Body of pancreas (tissue), 4 donors: ENCODE measurements at places on chromosomes 4 and X.

DNA sequence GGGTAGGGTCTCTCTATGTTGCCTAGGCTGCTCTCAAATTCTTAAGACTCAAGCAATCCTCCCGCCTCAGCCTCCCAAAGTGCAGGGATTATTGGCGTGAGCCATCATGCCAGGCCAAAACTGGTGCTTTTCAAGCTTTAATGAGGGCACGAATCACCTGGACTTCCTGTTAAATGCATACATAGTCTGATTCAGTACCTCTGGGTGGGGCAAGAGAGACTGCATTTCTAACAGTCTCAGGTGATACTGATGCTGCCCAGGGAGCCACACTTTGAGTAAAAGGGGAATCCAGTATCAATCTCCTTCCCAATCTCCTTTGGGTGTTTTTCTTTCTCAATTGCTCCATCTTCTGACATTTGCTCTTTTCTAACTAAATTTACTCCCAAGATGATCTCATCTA, 96.5 kb downstream of the SH3RF1 start:
- no peak for DNase-seq

DNA sequence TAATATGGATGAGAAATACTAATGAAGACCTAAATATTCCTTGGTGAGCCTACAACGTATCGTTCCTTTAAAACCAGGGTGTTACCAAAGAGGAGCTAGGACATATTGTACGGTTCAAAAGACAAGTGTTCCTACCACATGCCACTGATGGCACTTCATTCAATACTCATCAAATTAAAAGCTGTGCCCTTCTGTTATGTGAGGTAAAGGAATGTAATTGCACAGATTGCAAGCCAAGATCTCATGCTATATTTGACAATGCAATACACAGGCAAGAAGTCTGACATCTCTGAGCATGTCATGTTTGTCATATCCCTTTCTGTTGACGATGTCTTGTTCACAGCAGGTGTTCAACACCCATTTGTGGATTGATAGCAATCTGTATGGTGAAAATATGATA, 6.9 kb downstream of the FGF13 start:
- no peak for DNase-seq

DNA sequence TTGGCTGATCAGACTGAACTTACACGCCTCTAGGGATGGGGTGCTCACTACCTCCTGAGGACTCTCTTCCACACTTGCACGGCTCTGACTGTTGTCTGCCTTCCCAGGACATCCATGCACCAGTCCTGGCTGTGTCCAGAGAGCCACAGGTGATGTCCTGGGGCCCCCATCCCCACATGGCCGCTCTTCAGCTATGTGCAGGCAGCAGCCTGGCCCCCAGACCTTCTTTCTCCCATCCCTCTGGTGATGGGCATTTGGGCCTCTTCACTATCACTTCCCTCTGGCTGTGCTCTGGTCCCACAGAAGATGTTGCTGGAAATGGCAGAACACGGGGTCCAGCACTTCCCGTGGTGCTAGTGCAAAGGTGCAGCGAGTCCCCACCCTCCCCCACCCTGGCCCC, 40.9 kb upstream of the HMX1 start:
- no peak for DNase-seq

GRCh38 chrX:48999030-48999429, 3.0 kb downstream of the GRIPAP1 start:
- no peak for DNase-seq

DNA sequence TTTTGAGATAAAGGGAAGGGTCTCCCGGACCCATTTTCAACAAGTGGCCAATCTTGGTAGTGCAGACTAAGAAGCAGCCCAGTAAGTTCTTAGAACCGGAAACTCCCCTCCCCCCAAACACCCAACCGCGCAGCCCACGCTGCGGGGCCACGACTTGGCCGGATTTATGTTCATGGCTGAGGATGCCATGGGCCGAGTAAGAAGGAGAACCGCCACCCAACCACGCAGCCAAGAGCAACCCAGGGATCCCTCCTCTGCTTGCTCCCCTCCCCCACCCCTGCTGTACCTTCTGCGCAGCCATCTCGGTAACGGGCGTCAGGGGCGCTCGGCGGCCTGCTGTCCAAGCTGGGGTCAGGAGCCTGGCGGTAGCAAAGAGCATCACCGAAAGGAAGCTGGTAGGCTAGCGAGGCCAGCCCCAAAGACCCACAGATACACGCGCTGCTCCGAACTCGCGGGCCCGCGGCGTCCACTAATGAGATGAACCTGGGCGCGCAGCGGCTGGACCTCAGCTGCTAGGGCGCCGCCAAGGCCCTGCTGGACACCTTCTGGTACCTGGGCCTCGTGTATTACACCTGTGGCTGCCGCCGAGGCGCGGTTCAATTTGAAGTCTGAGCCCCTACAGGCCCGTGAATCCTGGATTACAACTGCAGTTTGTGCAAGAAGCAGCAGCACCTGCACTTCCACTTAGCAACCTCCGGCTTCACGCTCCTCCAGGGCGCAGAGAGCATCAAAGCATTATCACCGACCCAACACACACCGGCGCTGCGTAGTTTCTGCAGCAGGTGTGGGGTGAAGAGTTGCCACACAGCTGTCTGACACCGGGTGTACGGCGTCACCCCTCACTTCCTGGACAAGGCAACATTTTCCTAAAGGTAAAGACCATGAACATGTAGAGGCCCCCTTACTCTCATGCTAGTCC, 63.4 kb downstream of the NUDT10 start:
- peak; percentile 41 for DNase-seq

DNA sequence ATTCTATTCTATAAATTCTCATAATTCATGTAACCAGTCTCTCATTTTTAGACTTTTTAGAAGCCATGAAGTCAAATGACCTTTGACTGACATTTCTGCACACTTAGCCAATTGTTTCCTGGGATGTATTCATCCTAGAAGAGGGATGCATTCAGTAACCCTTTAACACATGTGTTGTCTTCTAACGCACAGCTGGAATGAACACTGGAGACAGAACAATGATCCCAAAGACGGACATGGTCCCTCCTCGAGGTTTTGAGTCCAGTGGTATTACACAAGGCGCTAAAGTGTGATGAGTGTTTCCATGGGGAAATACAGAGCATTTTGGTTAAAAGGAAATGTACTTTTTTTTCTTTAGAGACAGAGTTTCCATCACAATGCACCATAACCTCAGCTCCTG, 39.8 kb upstream of the CLDN24 start:
- no peak for DNase-seq

- DNase-seq, result no peak
Measured at GRCh38 chr4:81638698-81639097, 167.0 kb upstream of the RASGEF1B start.
